Mesenteric fat pad (tissue), 1 donor: ENCODE measurements at places on chromosomes 1 and 21. TPM values are rescaled to one million over a fixed set of nuclear protein-coding genes. Genes with fewer than 3 reads are reported as not detected.

Gene RAD54L
- not detected for total RNA-seq

Gene TEKT2
- total RNA-seq: 0.35 TPM

Gene MIB2
- total RNA-seq: 37.9 TPM

GRCh38 chr1:28926629-28927265, 12.4 kb downstream of the EPB41 start:
- DNase-seq: no peak

Gene TOE1
- total RNA-seq: 7.2 TPM

DNA sequence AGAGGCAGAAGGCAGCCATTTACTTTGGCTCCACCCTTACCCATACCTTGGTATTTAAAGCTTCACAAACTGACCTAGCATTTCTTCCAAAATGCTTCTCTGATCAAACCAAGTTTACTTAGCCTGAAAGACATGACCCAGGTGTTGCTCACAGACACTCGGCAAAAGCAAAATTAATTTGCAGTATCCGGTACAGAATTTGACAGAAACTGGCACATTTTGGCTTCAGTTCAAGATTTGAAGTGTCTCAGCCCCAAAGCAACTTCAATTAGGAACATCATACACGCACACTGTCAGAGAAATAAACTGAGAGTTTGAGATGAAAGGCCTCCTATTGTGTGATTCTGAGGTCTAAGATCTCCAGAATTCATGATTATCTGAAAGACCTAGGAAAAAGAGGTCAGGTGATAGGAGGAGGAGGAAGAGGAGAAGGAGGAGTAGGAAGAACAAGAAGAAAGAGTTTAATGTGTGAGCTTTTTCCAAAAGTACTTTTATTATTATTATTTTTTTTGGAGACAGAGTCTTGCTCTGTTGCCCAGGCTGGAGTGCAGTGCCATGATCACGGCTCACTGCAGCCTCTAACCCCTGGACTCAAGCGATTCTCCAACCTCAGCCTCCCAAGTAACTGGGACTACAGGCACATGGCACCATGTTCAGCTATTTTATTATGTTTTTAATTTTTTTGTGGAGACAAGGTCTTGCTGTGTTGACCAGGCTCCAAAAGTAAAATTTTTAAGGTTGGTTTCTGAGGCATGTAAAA, 143.6 kb downstream of the SLC45A1 start:
- DNase-seq: no peak

DNA sequence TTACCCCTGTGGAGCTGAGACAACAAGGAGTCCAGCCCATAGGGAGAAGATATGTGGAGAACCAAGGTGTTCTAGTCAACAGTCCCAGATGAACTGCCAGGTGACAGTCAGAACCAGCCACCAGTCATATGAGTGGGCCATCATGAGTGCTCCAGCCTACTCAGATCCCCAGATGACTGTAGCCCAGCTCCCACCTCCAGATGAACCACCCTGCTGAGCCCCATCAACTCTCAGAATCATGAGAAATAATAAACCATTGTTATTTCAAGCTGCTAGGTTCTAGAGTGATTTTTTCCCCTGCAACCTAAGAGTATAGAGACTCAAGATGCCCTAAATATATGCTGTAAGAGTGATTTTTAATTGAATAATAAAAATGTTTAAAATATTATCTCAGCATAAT, 444.2 kb downstream of the GPATCH2 start:
- no peak for DNase-seq

DNA sequence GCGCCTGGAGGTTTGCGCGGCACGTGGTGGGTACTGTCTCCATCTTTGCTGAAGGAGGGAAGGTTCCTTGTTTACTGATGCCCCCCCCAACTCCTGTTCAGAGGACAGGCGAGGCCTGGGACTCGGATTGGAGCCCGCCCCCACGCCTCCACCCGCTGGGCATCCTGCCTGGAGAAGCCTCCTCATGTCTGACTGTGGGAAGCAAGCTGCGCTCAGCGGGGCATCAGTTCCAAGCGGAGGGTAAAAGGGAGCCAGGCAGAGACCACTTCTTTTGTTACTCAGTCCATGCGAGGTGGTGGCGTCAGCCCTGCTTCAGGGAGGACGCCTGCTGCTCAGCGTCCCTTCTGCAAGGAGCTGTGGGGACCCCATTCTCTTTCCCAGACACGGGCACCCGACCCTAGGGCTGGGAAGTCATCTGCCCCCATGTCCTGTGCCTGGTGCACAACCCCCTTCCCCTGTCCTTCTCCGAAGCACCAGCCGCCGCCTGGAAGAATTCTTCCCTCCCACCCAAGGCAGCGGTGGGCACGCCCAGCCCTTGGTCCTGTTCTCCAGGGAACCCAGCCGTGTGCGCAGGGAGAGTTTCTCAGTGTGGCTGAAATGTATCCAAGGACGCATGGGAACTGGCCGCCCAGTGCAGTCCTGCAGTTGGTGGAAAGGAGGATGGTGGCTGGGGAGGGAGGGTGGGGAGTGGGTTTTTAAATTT, 414.0 kb downstream of the CAMTA1 start:
- no peak for DNase-seq

- DNase-seq: no peak
Observed at GRCh38 chr1:167289966-167290365, 69.3 kb downstream of the POU2F1 start.

DNA sequence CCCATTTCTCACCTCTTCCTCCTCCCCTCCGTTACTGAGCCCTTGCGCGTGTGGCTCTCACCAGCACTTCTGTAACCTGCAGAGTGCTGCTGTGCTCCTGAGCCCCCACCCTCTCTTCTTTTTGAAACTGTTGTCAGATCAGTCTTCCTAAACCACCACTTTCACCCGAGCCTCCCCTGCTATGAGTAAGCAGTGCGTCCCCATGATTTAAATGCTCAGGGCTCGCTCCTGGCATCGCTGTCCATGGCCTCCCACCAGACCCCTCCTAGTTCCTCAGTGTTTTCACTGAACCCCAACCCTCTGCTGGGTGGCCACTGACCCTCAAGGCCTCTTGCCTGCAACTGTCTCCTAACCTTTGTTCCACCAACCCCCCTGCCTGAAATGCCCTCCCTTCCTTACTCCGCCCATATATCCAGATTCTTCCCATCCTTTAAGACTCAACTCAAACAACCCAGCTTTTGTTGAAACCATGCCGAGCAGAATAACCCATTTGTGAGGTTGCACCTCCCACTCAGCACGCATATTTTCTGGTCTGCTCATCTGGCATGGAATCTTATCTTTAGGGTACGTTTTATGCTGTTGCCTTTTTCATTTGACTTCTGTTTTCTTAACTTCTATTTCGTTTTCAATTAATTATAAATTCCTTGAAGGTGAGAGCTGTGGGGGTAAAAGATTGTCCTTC, 64.5 kb upstream of the FAM3B start:
- DNase-seq: no peak

DNA sequence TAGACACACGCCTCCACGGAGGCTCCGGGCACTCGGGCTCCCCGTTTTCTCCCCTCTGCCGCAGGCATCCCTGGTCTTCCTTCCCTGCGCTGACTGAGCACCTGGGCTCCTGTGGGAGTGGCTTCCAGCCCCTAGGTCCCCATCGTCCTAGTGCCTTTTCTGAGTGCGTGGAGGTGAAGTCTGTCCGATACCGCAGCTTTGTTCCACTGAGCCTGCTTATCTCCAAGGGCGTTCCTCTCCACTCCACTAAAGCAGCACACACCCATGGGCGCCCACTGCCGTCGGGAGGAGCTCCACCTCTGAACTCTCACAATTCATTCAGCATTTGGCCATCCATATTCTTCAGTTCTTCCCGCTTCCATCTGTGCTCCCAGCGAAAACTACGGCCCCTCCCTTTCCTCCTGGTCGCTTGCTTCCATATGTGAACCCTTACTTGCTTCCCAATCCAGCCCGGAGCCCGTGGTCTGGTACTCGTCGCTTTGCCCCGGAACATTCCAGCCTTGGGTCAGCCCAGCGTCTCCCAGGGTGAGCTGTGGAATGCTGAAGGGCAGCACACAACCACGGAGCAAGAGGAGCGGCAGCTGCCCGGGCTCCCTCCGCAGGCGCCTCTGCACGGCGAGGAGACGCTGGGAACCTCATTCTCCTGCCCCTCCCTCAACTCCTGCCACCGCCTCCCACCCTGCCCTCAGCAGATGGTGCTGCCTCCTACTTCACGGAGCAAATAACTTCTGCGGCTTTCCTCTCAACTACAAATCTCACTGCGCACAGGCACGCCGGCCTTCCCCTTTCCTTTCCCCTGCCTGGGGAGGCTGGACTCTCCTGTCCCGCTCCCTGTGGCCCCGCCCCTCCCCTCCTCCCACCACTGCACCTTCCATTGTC, 27.5 kb downstream of the ATP8B2 start:
- DNase-seq: no peak

GRCh38 chr21:28127175-28127785, 865.4 kb downstream of the LTN1 start:
- no peak for DNase-seq

DNA sequence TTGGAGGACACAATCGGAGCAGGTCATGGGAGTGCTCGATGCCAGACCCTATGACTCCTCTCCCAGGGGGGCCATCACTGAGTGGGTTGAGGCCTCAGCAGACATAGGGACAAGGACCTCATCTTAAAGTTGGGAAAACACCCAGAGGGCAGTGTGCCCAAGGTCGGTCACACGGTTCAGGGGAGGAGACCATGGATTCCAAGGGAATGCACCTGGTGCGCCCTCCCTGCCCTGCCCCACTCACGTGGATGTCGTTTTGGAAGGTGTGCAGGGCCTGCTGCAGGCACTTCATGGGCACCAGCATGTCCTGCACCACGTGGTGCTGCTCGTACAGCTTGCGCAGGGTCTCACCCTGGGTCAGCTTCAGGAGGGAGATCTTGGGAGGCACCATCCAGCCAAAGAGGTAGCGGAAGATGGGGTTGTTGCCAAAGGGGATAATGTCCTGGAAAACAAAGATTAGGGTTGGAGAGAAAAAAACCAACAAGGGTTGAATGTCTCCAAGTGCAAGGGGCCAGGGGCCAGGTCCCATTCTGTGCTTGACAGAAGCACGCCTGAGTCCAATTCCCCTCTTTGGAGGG, 33.1 kb downstream of the DHCR24 start:
- DNase-seq: peak; percentile 75

Gene PLA2G2A
- 453 TPM for total RNA-seq

DNA sequence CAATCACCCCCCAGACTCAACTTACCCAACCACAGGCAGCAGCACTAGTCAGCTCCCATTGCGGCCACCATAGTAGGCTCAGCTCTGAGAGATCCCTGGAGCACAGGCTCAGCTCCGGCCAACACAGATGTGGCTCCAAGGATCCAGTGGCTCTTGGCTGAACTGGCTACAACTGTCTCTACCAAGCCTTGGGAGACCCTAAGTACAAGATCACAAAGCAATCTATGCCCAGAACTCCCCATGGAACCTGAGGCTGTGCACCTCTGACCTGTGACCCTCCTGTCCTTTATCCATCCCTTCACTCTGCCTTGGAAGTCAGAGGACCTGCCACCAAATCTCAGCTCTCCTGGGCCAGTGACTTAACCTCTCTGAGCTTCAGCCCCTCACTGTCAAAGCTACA, 61.8 kb upstream of the GJB5 start:
- DNase-seq: no peak

- no peak for DNase-seq
Observed at GRCh38 chr1:178726545-178726944, 1.5 kb downstream of the RALGPS2 start.

GRCh38 chr1:62774006-62774405, 9.9 kb upstream of the ATG4C start:
- no peak for DNase-seq

- DNase-seq: no peak
Observed at GRCh38 chr1:207103892-207104373, at the start of gene C4BPA. TSS of gene C4BPA (plus strand) at chr1:207104233. CDS start at chr1:207113026, 8,793 bp downstream.

DNA sequence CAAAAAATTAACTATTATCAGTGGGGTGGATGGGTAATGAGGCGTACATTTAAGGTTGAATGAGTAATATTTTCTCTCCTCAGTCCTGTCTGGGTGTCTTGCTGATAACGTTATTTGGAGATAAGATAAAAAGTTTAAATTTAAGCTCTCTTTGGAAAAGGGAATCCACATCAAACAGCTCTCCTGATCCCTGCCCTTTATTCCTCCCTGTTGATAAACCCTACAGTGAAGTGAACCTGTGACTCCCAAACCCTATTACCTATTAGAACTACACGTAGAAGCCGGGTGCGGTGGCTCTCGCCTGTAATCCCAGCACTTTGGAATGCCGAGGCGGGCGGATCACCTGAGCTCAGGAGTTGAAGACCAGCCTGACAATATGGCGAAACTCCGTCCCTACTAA, 9.9 kb upstream of the GPR161 start:
- no peak for DNase-seq

Gene VCAM1
- 27.3 TPM for total RNA-seq

DNA sequence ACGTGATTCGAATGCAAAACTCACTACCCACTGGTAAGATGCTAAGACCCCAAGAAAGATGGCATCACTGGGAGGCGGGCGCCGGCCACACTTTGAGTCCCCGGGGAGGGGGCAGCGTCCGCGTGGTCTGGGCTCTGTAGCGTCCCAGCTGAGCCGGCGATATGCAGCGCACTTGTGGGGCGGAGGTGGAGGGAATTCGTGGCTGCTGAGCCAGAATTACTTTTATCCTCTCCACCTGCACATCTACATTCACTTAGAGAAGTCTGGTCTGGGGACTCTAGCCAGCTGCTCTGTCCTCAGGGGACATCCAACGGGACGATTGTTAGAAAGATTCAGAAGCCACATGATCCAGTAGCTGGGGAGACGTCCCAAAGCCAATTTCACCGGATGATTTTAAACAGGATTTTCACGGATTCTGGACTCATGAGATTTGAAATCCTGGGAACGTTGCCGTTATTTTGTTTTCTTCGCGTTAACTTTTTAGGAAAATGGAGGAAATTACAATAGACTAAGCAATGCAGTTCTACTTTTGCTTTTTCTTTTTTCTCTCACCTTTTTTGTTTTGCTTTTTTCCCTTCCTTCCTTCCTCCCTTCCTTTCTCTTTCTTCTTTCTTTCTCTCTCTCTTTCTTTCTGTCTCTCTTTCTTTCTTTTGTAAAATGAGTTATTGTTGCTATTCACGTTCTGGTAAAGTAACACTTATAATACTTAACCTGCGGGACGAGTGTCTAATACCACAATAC, 1.3 kb downstream of the JAM2 start:
- DNase-seq: no peak

DNA sequence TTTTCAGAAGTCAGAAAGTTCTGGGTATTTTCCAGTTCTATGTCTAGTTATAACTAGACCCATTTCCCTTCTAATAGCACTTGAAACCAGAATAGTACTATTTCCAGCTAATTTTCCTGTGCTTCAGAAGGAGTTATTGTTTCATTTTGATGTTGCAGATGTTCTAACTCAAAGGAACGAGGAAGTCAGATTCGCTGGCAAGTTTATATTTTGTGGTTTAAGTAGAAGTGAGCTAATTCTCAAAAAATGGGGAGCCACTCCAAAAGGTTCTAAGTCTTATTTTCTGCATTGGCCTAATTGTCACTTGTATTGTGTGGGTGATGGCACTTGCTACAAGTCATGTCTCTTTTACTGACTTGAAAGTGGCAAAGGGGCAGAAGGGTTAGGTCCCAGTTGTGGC, 18.1 kb downstream of the CCDC185 start:
- DNase-seq: no peak

DNA sequence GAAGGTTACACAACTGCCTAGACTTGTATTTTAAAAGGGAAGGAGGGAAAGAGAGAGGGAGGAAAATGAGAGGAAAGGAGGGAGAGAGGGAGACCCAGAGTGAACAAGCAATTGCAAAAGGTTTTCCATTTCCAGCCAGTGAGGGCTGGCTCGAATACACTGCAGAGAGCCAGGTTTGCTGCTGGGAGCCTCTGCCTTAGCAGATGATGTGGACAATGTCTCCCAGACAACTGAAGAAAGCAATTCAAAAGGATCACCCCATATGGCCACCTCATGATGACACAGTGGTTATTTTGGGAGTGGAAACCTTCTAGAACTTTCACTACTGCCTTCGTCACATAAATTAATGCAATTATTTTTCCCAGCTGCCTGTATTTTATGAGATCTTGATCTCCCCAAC, 86.4 kb downstream of the BCAR3 start:
- DNase-seq: peak; percentile 69

Gene ETS2
- 110 TPM for total RNA-seq
